ENCODE measurements at places on chromosomes 7 and 10. TPM values are rescaled to one million over a fixed set of nuclear protein-coding genes. Genes with fewer than 3 reads are reported as not detected.

GRCh38 chr7:45239486-45239885 is 81.9 kb downstream of the RAMP3 start:
- no peak for DNase-seq

DNA sequence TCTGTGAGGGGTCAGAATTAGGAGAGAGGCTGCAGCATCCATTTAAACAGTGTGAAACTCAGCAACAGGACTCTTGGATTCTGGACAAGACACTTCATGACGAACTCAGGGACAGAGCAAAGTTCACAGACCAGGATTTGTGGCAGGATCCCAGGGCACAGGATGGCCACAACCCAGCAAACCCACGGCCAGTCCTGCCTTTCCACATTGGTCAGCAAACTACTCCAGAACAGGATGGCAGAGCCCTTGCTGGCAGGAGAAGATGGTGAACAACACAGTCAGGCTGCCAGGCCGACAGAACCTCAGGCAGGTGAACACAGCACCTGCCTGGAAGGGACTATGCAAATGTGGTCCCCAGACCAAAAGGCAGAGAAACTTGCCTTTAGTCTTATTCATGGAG is 34.4 kb downstream of the VSTM4 start:
- DNase-seq = no peak

The ING3 gene
- total RNA-seq = 22.6 TPM

- no peak for DNase-seq
These were observed 362.0 kb upstream of the NFE2L3 start for GRCh38 chr7:25789701-25790640.

The PDAP1 gene
- total RNA-seq = 185 TPM
